ENCODE measurements at places on chromosomes 5 and 9.

DNA sequence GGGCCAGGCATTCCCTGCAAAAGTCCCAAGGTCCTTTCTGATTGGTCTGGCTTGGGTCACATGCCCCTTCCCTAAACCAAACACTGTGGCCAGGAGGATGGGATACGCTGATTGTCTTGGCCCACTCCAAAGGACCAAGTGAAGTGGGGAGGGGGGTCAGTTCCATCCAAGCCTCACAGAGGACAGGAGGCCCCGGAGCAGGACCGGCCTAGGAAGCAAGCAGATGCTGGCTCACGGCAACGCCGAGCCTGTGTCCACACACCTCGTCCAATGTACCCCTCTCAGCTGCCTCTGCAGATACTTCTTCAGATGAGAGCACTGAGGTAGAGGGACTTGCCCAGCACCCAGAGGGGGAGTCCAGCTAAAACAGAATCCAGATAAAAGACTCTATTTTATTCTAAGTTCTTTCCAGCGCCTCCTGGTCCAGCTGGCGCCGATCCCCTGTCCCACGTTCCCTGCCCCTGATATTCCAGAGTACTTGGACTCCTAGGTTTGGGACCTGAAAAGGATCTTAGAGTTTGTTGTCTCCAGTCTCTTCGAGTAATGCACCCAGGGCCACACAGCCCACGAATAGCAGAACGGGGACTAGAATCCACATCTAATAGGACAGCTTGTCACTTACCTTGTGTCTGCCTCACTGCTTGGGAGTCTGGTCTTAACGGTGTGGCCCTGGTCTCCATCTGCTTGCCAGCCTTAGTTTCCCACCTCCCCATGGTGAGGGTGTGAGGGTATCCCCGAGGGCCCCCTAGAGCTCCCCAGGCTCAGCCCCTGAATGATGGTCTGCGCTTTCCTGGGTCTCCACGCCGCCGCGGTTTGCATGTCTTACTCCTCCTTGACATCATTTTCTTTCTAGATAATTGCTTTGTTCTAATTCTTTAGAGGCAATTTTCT lies 72.4 kb upstream of the UNC5A start:
- DNase-seq = no peak

GRCh38 chr9:71589612-71590011 lies 178.7 kb downstream of the CEMIP2 start:
- DNase-seq = no peak

GRCh38 chr9:98236901-98237487 lies 18.5 kb downstream of the TBC1D2 start:
- no peak for DNase-seq

DNA sequence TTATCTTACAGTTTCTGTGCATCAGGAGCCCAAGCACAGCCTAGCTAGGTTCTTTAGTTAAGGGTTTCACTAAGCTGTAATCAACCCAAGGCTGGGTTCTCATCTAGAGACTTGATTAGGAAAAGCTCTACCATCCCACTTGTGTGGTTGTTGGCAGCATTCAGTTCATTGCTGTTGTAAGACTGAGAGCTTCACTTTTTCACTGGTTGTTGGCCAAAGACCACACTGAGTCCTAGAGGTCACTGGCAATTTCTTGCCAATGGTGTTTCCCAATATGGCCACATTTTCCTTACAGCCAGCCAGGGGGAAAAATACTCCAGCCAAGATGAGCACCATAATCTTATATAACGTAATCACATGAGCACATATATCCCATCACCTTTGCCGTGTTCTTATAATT lies 74.3 kb downstream of the SMIM15 start:
- DNase-seq = no peak

DNA sequence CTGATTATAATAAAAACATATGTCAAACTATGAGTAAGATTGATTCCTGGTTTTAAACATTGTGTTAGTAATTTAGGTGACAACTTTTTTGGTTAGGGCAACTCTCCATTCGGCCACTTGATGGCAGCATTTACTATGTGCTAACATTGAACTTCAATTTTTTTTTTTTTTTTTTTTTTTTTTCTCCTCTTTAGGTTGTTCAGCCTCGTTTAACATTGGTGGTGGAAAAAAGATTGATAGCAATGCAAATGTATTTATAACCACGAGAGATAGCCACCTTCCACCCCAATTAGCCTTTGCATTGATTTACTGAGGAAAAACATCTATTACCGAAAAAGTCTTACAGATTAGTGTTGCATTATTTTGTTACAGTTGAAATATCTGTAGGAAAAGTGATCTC lies 159.1 kb downstream of the CSNK1G3 start:
- DNase-seq = peak; percentile 46

DNA sequence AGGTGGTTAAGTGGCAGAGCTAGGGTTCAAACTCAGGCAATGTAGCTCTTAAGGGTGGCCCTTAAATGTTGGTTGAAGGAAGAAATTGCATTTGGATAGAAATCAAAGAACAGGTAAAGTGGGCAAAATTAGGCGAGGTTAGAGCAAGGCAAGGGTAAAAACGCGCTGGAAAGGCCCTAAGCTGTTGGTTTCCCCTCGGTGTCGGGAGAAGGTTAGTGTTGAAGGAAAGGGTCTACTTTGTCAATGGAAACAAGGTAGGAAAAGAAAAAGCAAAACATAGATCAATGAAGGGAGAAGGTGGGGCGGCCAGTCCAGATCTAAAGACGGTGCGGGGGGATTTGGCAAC lies 431 bp downstream of the FASTKD3 start:
- DNase-seq = no peak

DNA sequence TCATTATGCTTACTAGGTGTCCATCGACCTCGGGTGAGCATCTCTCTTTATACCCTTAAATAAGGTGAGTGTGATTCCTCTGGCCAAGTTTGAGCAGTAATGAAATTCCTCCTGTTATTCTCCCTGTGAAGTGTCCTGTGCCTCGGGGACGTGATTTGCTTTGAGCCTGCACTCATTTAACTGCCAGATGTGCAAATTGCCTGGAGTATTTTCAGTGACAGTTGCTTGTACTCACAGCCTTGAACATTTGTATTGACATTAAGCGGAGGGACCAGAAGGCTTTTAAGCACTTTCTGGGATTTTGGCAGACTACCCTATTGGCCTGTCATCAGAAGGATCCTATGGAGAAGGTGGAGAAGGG lies 126.9 kb downstream of the DOCK2 start:
- no peak for DNase-seq

DNA sequence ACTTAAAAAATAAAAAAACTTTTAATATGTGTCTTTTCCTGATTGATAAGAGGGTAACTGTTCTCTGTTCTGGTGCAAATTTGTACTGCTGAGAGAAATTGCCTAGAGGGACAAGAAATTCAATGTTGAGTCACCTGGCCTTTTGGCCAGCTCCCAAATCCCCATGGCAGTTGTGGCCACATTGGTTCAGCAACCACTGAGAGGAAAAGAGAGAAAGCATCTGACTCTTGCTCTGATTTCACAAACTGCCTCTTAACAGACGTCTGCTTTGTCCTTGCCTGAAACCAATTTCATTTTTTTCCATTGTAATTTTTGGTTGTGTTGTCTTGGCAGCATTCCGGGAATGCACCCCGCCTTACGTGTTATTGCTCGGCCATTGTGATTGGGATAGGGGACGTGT lies 42.4 kb downstream of the NTRK2 start:
- peak; percentile 76 for DNase-seq

DNA sequence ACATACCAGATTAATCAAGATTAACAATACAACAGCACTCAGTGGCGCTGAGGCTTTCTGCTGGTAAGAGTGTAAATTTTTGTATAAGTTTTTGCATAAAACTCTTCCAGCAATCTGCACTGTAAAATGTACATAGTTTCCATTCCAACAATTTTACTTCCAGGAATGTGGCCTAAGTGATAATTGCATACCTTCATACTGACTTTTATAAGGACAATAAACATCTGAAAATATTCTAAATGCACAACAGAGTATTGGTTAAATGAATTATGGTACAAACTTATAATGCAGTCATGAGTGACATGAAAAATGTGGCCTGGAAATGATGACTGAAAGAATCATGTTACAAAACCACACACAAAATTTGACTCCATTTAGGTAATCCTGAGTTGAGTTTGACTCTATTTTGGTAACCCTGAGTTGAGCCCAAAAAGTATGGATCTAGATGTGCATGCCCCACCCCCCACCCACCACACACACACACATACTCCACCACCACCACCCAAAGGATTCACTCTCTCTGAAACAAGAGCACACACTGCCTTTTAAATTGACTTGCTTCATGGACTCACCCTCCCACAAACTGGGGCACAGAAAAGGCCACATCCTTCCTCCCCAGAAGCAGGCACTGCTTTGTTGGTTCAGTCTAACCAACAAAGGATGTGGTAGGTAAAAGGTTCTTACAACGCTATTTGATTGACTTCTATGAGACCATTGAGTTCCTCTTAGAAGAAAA lies 137.6 kb downstream of the SUSD1 start:
- peak; percentile 99 for DNase-seq

GRCh38 chr9:38000332-38000731 lies 68.7 kb downstream of the SHB start:
- no peak for DNase-seq

DNA sequence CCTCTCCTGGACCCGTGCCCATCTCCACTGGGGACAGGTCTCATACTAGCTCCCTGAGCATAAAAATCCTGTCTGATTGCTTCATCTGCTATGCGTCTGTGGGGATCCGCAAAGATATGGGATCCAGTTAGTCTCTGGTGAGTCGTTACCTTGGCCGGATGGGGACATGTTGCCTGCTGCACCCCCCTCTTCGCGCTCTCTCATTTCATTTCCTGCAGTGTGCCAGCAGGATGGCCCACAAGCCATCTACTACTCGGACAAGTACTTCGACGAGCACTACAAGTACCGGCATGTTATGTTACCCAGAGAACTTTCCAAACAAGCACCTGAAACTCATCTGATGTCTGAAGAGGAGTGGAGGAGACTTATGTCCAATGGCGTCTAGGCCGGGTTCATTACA lies 17.0 kb upstream of the CEP78 start:
- DNase-seq = no peak

- DNase-seq = peak; percentile 69
Measured at GRCh38 chr5:138470322-138471051, 5.2 kb downstream of the EGR1 start.

DNA sequence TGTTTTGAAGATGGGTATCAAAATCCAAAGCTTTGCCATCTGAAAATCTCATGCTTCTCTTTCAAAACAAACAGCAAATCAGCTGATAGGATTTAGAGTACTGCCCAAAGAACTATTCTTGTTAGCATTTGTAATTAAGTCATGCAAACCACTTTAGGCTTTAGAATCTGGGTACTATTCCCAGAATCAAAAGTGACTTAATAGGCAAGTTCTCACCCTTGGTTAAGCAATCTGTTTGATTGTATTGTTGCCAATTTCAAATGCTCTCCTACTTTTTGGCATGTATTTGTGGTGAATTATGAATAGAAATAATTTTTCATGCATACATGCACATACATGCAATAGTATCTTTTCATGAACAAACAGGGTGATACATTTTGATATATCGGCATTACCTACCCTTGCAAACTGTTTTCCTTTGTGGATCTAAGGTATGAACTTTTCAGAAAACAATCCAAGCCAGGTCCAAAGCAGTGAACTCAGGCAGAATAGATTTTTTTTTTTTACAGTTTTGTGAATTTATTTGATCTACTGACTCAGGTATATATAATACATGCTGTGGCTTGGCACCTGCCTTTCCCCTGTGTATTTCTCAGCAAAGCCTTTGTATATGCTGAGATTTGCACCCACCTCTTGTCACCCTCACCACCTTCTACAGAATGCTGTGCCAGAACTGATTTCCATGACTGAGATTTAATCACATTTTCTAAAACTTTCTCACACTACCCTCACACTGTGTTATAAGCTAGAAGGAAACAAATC lies 9.0 kb downstream of the IL33 start:
- DNase-seq = no peak

DNA sequence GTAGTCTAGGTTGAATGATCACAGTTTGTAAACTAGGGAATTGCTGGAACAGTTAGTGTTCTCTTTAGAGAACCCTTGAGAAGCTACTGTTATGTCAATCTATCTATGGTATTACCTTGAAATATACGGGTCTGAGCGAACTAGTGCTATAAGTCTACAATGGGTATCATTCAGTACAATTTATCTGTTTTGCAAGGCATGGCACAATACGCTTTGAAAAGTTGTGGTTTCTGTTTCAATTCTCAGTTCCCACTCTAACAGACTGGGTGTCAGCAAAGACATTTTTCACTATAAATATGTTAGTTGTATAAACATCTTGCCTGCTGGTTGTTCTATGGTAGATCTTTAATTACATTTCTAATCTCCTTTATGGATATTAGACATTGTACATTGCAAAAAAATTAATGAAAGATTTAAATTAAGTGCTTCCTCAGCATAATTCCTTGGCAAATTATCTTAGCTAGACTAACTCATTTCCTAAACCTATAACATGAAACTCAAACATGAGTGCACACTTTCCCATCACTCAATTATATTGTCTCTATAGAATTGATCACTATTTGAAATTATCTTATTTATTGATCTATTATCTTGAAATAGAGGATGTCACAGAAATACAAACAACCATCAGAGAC lies 24.9 kb upstream of the SLCO6A1 start:
- no peak for DNase-seq

DNA sequence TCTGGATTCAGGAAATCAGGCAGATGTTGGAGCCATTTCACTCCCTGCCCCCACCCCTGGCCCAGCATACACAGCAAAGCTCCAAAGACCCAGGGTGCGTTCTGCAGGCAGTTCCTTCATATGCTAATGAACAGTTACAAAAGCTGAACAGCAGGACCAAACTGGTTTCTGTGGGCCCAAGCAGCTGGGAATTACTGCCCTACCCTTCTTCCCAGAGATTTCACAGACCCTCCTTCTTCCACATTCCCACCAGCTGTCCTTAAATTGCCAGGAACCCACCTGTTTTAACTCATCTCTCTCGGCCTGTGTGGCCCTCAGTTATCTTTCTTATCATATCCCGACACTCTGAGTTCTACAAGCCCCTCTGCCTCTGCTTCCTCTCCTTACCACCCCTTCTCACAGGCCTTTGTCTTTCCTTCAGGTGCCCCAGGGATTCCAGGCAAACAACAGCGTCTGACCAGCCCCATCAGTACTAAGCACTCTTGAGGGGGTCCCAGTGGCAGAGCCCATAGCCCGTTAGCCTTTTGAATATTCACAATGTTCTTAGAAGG lies 10.6 kb upstream of the F2RL1 start:
- no peak for DNase-seq
